ENCODE measurements at places on chromosomes 4 and X.

GRCh38 chr4:107629318-107629717 lies 90.7 kb downstream of the PAPSS1 start:
- no peak for DNase-seq

DNA sequence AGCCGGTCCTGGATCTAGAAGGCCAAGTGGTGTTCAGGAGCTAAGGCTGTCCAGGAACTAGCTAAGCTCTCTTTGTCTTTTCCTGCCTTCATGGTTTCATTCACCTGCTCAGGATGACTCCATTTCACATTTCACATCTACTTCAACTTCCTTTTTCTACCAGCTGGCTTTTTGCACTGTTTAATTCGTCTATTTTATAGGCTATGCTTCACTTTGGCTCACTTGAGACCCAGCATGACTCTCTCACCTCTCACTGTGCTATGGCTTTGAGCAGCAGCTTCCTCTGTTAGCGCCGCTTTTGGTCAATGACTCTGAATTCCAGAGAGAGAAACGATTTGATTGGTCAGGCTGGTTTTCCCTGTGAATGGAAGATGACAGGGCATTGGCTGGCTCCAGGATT lies 213.5 kb upstream of the CLNK start:
- no peak for DNase-seq

GRCh38 chrX:92247076-92247475 lies 467.9 kb downstream of the PCDH11X start:
- DNase-seq, result no peak

- DNase-seq, result no peak
These were observed 42.1 kb upstream of the ANKRD50 start for GRCh38 chr4:124754681-124755080.

GRCh38 chrX:130877892-130878341 lies 25.1 kb downstream of the ENOX2 start:
- no peak for DNase-seq

DNA sequence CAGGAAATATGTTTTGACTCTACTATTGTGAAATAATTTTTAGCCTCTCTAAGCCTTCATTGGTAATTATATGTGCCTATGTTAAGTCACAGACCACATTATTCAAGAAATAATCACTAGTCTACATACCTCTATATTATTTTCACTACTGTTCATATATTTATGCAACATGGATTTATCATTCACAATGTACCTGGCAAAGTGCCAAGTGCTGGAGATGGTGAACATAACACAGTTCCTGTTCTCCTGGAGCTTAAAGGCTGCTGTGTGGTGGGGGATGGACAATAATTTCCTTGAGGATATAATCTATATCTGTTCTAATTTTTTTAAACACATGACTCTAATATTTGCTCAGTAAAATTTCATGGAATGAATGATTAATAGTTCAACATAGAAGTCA lies 527.7 kb upstream of the CXorf51A start:
- DNase-seq, result no peak

DNA sequence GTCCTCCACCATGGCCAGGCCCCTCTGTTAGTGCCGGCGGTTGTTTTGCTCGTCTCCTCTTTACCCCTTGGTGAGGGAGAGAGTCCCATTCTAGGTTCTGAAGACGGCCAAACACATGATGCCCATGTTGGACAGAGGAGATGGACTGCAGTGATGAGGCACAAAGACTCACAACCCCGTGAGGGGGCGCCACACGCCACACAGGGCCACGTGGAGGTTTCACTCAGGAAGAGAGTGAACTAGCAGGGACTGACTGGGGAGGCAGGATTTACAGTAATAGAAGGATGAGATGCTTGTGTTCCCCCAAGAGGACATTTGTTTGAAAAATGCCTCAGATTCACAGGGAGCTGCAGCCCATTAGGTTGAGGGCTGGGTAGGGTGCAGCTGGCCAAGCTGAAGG lies 655.3 kb upstream of the FRG1 start:
- DNase-seq, result no peak

DNA sequence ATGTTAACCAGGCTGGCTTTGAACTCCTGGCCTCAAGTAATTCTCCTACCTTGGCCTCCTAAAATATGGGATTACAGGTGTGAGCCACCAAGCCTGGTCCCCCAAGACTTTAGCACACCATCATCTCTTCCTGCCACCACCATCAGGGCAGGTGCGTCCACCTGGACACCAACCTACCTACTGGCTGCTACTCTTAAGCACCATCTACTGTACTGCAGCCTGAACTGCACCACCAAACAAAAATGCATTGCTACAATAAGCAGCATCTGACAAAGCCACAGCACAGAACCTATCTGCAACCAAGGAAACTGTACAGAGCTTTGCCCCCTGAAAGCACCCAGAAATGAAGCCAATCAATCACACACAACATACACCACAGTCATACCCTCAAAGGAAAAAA lies 139.7 kb downstream of the EFHC2 start:
- no peak for DNase-seq

DNA sequence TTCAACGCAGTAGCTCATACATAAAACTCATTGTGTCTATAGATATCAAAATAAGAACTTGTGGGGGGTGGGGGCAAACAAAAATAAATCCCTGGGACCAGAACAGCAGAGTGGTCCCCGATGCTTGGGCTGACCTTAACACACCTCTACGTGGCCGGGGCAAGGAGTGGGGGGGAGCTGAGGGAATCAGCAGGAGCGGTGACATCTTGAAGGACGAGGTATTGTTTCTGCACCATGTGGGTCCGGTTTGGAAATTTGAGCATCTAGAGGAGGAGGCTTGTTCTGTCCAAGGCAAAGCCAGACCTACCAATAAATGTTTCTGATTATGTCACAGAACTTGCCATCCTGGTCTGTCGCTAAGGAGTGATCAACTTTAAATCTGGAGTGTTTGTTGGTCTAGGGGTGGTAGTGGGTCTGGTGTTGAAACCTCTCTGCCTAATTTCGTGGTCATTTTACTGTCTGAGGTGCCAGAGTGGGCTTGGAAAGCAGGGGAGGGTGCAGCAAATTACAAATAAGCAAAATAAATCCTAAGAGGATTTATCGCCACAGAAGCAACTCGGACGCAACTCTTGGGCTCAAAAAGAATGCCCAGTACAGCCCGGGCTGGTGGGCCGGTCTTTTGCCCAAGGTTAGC lies 774 bp upstream of the RAPGEF2 start:
- DNase-seq, result no peak

GRCh38 chrX:19883878-19884277 lies 3.5 kb downstream of the SH3KBP1 start:
- DNase-seq, result no peak

DNA sequence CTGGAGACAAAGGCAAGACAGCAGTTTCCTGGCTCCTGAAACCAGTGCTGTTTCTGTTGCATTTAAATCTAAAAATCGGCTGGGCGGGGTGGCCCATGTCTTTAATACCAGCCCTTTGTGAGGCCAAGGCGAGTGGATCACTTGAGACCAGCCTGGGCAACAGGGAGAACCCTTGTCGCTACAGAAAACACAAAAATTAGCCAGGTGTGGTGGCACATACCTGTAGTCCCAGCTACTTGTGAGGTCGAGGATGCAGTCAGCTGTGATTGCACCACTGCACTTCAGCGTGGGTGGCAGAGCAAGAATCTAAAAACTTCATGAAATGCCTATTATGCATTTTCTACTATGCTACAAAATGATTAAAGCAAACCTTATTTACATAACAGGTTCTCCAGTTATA lies 205.4 kb upstream of the ITM2A start:
- DNase-seq, result no peak

GRCh38 chrX:63918611-63919010 lies 133.6 kb upstream of the ARHGEF9 start:
- no peak for DNase-seq

DNA sequence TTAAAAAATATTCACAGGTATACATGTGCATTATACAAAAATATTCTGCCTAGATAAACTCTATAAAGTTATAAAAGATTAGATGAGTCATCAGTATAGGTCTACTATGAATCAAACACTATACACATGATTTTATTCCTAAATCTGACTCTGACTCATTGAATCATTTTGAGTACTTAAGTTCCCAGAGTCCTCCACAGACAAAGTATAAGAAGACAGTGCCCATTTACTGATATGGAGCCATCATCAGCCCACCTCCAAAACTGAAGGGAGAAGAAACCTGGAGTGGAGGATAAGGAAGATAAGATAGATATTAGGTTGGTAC lies 28.7 kb upstream of the ANTXR2 start:
- no peak for DNase-seq

DNA sequence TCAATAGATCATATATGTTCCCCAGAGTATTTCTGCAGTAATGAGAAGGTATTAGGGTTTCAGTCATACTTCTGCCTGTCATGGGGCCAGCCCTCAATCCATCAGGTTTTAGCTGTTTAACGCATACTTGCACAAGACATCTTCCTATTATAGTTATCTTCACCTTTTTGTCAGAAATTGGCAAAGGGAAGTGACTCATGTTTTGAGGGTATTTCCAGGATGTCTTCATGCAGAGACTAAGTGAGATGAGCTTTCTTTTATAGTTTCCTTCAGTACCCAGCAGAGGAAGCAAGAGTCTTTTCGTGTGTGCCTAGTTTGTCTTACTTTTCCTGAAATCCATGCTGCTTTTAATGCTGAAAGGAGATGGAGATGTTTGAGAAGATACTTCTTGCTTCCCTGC lies 9.5 kb downstream of the CSTF2 start:
- no peak for DNase-seq

DNA sequence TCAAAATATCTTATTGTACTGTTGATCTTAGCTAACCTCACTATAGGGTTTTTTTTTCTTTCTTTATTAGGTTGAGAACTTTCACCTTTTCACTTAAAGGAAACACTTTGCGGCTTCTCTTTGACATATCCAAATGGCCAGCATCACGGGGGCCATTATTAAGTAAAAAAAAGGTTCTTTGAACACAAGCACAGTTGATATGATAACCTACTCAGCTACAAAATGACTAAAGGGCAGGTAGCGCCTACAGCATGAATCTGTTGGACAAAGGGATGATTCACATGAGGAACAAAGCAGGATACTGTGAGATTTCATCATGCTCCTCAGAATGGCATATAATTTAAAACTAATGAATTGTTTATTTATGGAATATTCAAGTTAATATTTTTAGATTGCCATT lies 119.6 kb downstream of the CCSER1 start:
- no peak for DNase-seq

DNA sequence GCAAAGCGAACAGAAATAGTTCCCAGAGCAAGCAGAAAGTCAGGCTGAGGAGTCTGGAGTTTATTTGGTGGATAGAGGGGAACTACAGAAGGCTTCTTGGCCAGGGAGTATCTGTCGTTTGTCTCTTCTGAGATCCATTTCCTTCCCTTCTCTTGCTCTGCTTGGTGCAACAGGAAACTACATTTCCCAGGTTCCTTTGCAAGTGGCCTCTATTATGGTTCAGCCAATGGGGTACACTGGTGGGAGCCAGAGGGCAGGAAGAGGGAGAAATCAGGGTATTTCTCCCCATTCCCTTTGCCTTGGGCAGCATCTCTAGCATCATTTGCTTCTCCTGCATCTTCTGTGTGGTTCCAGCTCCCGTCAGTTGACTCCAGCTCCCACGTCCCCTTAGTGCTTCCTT lies 142.1 kb downstream of the BCOR start:
- no peak for DNase-seq

GRCh38 chr4:75639124-75639695 lies 8.9 kb upstream of the CDKL2 start:
- no peak for DNase-seq

DNA sequence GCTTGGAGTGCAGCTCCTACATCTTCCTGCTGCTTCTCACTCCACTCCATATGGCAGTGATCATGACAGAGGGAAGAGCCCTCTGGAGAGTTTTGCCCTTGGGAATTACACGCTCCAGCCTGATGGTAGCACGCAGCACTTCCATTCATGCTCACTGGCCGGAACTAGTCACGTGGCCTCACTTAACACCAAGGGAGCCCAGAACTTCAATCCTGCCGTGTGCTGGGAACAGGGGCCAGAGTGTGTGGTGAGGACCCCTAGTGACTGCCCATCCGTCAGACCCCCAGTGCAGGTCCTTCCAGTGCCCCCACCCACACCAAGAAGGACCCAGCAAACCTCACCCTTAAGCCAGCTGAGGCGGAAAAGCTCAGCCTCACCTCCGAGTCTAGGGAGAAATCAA lies 230.7 kb downstream of the EVC2 start:
- no peak for DNase-seq

GRCh38 chr4:47195706-47196105 lies 164.3 kb downstream of the GABRB1 start:
- DNase-seq, result no peak

- DNase-seq, result peak; percentile 7
These were observed 35.5 kb upstream of the HMX1 start for GRCh38 chr4:8906991-8907595.

GRCh38 chr4:84578540-84579402 lies 4.2 kb upstream of the CDS1 start:
- DNase-seq, result no peak

- DNase-seq, result no peak
These were observed 110.9 kb downstream of the FHIP1A start for GRCh38 chr4:151519728-151520415.

GRCh38 chr4:6109842-6110560 lies 90.3 kb downstream of the JAKMIP1 start:
- no peak for DNase-seq

DNA sequence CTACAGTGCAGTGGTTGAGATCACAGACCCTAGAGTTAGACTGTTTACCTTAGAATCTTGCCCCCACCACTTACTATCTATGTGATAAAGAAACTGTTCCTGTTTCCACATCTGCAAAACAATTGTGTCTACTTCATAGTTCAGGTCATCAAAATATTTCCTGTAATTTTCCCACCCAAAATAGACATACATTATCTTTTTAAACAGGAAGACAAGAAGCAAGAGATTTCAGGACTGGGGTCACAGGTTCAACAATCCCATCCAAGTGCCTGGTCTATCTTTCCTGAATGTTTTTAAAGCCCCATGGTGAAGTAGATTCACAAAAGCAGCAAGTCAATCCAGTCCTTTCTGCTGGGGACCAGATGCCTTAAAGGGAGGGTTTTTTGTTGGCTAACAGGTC lies 41.8 kb upstream of the CT47C1 start:
- DNase-seq, result no peak

- DNase-seq, result no peak
These were observed 16.5 kb downstream of the TBC1D14 start for GRCh38 chr4:6926081-6926480.

DNA sequence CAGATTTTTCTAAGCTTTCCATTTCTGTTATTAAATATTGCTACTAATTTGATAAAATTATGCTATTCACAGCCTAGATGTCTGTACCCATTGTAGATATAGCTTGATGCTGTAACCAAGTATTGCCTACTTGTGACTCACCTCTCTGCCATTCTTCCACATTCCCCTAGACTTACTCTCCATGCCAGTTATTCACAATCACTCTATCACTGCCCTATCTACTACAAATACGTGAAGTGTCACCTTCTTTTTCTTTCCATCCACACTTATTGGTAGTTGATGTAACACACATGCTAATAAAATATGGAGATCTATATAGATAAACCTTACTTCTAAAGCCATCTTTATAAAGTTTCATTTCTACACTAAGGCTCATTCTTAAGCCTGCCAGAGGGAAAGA lies 179.4 kb upstream of the PACRGL start:
- DNase-seq, result no peak

DNA sequence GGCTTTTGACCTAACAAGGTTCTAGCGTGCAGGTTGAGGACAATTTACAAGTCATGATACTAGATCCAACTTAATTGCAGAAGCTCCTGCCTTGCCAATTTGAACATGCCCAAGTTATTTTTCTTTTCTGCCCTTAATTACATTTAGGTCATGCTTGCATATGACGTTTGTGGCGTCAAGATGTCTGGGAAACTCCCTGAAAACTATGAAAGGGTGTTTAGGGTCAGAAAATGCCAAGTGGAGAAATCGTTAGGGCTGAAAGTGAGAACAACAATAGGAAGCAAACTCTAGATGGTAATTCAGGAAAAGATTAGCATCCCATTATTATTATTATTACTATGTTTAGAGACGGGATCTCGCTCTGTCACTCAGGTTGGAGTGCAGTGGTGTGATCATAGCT lies 38.2 kb upstream of the PLAC8 start:
- no peak for DNase-seq
